NCI-H1092 (cell line): ENCODE measurements at places on chromosomes 2 and 18.
A peak's percentile ranks its signal among the peaks of the same experiment; 100 is the strongest.

DNA sequence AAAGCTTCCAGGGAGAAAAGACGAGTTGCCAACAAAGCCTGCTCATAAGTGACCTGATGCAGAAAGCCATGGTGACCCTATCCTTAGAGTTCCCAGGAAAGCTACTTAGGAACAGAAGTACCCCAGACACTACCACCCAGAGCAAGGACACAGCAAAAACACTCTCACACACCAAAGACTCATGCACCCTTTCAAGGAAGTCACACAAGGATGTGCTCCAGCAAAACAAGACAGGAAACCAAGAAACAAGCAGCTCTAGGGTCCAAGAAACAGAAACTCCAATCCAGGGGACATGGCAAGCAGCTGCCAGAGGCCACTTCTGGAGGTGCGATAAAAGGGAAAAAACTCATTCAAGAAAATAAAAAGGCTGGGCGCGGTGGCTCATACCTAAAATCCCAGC lies 5.7 kb downstream of the KIF1A start:
- DNase-seq: no peak

- DNase-seq: no peak
Measured at GRCh38 chr2:168328421-168328820, 81.0 kb upstream of the STK39 start.

GRCh38 chr2:162840598-162841246 lies 2.2 kb upstream of the KCNH7 start:
- DNase-seq: no peak

DNA sequence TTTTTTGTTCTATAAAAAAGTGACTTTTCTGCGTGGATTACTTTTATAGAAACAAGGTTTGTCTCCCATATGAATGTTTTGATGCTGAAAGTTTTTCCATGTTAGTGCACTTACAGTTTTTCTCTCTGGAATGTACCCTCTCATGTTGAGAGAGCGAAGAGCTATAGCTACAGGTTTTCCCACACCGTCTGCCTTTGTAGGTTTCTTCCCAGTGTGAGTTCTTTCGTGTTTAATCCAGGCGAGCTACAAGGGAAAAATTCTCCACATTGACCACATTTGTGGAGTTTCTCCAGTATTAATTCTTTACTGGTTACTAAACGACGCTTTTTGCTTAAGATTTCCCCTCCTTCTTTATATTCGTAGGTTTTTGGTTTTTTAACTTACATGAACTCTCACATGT lies 85.1 kb downstream of the ACSL3 start:
- no peak for DNase-seq

DNA sequence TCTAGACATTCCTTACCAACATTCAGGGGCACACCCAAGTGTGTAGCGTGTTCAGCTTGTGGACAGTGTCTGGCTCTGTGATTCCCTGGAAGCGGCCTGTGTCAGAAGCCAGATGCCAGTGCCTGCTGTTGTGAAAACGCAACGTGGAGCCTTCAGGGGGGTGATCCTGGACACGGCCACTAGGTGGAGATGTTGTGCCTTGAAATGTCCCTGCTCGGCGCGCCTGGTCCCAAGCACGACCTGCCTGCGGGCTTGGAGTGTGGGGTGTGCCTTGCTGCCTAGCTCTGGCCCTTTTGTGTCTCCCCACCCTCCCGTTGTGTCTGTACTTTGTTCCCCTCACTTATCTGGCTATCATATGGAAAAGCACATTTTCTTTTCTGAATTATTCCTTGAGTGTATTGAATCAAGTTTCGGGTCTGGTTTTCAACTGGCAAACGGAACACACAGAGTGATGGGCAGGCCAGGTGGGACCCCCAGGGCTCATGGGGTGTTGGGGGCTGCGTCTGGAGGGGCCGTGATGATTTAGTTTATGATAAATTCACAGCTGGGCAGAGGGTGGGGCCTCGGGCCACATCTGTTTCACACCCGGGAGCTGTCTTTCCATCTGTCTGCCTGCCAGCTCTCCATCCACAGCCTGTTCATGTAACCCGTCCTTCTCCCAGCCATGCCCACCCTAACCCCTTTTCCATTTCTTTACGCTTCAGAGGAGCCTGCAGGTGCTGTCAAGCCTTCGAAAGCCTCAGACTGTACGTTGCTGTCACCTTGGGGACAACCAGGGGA lies 95.5 kb downstream of the DYSF start:
- DNase-seq: no peak

GRCh38 chr18:51537487-51537886 lies 340.0 kb upstream of the MEX3C start:
- peak; percentile 8 for DNase-seq

DNA sequence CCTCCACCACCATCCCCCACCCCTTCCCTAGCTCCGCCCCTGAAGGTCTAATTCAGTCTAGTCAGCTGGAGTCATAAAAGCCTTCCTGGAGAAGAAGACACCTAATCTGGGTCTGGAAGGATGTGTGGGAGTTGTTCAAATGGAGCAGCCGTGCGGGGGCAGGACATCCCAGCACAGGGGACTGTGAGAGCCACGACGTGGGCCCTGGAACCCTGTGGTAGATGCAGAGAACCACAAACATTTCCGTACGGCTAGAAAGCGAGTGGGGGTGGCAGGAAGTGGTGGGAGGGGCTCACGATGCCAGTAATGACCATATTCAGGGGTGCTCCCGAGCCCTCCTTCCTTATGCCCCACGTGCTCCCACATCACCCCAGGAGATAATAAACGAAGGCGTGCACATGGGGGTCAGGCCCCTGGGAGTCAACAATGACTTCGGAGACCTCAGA lies 20.9 kb upstream of the COL6A3 start:
- DNase-seq: no peak

- no peak for DNase-seq
Measured at GRCh38 chr2:150548527-150548926, 61.1 kb upstream of the RND3 start.

DNA sequence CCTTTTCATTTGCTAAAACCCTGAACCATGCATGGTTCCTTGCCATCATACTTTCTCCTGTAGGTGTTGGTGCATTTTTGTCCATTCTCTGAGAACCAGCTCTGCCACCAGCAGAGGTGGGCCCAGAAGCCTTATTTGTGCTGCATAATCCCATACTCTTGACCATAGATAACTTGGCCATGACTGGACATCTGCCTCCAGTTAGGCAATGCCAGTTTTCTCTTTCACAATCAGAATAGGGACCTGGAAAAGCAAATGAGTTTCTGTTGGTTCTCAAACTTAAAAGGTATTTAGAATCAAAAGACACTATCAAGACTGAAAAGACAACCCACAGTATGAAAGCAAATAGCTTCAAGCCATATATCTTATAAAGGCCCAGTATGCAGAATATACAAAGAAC lies 167.3 kb downstream of the MAIP1 start:
- DNase-seq: no peak

GRCh38 chr2:191049728-191050639 lies 36.0 kb upstream of the STAT1 start:
- DNase-seq: no peak
